ENCODE measurements at places on chromosomes 7 and 10.

GRCh38 chr10:132905661-132906060, 36.7 kb downstream of the CFAP46 start:
- DNase-seq: no peak

DNA sequence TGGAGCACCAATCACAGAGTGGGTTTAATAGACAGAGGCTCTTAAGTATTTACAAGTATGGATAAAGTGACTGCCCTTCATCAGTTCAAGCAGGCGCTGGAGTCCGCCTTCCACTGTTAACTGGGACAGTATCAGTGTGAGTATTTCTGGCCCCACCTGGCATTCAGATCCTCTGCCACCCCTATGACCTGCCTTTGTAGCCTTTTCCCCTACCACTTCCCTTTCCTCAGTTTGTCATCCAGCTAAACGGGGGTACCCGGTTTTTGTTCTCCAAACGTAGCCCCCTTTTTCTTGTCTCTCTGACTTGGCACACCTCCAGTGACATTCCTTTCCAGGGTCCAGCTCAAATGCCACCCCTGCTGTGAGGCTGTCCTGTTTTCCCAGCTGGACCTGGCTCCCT, 134.4 kb downstream of the SNX10 start:
- no peak for DNase-seq

DNA sequence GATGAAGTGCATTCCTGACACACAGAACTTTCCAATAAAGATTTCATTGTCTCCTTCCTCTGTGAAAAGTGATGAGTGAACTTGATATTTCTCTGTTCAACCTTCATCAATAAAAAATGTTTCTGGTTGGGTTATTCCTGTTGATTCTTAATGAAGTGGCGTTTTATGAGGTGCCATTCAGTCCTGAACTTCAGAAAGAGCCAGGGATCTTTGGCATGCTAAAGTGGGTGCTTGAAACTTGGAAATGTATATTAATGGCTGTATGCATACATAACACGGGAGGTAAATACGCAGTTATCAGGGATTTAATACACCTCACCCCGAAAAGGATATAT, 151.6 kb downstream of the ACTR3B start:
- no peak for DNase-seq

DNA sequence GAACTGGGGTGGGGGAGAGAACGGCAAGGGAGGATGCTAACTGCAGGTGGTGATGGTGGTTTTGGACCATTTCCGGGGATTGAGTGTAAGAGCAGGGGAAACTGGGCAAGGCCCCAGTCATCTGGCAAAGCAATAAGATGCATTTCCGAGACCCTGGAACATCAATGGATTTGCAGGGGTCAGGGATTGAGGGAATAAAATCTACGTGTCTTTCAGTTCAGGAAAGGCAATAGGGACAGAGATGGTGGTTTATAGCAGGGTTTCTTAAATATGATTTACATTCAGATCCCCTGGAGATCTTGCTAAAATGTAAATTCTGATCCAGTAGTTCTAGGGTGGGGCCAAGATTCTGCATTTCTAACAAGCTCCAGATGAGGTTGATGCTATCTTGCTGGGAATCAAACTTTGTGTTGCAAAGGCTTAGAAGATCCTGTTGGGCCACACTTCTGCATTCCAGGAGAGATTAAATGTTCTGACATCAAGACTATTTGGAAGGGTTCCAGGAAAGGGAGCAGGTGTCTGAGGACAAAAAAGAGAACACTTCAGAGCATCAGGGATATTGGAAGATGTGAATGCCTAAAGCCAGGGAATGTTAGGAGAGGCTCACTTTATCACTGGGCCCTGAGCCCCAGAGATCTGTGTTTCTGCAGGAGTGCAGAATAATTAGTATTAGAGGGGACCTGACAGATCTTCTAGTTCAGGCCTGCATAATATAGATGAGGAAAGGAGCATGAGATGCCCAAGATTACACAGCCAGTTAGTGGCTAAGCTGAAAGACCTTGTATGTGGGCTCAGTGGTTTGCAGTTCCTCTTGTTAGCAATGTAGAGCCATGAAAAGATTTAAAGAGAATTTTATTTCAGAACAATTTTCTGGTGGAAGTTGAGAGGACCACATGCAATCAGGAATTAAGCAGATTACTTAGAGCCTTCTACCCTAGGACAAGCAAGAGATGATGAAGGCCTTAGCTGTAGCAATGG, 32.4 kb downstream of the BLNK start:
- DNase-seq: no peak

DNA sequence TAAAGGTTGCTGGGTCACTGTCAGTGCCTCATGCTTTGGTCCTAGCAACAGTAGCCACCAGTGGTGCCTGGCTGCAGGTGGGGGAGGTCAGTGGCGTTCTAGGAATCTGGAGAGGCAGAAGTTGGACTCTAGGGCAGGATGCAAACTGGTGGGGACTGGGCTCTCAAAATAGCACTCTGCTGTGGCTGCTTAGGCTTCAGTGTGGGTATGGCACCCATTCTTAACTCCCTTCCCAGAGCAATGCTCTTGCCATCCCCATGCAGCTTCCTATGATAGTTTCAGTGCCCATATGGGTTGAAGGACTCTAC, 330.8 kb downstream of the PCDH15 start:
- DNase-seq: no peak

DNA sequence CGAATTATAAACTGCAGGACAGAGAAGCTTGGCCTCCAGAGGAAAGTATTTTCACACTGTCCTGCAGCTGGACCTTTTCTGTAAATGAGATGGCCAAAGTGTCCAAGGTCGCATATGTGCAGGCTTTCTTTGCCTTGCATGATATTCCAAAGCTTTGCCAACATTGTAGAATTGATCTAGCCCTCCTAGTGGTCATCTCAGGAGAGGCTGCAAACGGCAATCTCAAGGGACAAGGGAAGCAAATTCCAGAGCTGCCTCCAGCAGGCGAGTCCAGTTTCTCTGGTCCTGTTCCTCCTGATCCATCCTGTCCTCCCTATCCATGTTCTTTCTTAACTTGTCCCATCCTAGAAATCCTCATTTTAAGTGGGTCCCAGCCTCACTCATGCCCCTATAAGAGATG, 373.4 kb upstream of the PCDH15 start:
- DNase-seq: no peak

- DNase-seq: no peak
Observed at GRCh38 chr10:11208908-11209829, 191.5 kb downstream of the CELF2 start.

Data from fibroblast of skin of abdomen (primary cell).